ENCODE measurements at places on chromosomes 1 and 21.

GRCh38 chr1:31689854-31690253 is 14.0 kb downstream of the COL16A1 start:
- no peak for DNase-seq

GRCh38 chr1:89524369-89525168 is at the start of gene LRRC8B:
Gene LRRC8B (plus strand): TSS chr1:89524829. CDS start chr1:89582651, 57,822 bp downstream.
- peak; percentile 88 for DNase-seq

DNA sequence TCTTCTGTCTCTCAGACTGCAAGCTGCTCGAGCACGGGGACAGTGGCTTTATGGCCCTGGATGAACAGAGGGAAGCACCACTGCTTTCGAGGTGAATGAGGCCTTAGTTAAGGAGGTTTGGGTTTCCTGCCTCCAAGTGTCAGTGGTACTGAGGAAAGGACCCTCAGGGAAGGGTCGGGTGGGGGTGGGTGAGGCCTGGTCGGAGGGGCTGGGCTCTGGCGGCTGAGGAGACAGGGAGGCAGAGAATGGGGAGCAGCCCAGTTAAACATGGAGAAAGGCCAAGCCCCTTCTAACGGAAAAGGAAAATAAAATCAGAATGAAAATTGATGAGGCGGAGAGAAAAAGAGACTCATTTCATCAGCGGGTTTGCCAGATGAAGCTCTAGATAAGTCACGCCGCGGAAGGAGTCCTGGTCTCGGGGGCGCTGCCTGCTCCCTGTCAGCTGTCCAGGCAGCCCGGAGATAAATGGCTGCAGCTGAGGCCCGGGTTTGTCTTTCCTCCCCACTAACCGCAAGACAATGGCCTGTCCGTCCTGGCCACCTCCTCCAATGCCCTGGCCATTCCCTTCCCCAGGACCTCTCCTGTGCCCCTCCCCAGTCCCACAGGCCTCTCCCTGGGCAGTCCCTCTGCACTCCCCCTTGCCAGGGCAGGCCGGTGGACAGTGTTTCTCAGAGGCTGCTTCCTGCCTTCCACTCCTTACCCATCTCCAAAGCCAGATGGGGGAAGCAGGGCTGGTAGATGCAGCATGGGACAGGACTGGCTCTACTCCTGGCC is 55.2 kb downstream of the LRRN2 start:
- DNase-seq, result no peak

DNA sequence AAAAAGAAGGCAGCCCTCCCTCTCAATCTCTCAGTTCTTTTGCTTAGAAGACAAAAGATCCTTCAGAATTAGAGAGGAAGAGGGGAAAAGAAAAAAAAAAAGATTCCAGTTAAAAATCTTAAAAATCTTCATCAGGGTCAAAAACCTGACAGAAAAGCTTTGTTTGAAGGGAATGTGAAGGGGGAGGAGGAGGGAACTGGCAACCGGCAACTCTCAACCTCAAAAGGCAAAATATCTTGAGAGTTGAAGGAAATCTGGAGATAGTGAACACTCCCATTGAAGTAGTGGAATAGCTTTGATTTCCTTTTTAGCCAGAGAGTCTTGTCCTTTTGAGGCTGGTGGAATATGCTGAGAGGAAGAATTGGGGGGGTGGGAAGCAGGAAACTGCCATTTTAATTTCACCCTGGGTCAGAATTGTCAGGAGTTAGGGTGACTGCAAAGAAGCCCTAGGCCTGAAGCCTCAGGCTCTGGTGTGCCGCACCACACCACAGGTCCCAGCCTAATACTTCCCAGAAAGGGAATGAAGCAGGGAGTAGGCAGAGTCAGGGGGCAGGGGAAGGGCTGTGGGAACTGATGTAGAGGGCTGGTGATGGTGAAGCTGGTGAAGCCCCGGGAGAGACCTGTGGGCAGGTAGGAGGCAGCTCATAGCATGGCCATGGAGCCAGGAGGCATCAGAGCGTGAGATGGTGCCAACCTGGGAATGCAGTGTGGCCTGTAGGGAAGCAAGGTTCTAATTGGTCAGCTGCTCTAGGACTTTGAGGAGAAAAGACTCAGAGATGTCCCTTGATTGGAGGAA is 24.6 kb downstream of the KIRREL1 start:
- no peak for DNase-seq

DNA sequence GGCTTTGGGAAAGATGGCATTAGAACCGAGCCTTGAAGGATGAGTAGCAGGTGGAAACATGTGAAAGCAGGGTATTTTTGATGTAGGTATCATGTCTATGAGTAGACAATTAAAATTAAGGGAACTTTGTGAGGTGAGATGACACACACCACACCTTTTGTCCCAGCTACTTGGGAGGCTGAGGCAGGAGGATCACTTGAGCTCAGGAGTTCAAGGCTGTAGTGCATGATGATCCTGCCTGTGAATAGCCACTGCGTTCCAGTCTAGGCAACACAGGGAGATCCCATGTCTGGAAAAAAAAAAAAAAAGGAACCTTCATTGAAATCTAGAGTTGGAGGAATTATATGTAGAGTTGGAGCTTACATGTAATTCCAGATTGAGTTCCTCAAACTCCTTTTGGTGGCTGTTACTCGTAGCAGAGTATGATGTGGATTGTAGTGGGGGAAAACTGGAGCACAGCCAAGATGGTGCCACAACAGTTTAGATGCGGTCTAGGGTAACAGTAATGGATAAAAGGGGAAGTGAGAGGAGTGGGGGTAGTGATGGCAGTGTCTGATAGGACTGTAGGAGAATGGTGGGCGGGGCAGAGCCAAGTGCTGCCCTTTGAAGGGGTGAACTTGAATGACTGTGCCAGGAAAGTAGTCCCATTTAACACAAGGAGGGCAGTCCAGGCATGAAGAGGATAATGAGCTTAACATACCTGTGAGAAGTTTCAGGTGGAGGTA is 17.4 kb downstream of the AK4 start:
- no peak for DNase-seq

- DNase-seq, result no peak
These were observed 776 bp downstream of the KDM1A start for GRCh38 chr1:23019863-23020625.

GRCh38 chr1:156012051-156012817 is 8.5 kb downstream of the SSR2 start:
- DNase-seq, result no peak

GRCh38 chr1:10490286-10490970 is 15.7 kb downstream of the PEX14 start:
- no peak for DNase-seq

DNA sequence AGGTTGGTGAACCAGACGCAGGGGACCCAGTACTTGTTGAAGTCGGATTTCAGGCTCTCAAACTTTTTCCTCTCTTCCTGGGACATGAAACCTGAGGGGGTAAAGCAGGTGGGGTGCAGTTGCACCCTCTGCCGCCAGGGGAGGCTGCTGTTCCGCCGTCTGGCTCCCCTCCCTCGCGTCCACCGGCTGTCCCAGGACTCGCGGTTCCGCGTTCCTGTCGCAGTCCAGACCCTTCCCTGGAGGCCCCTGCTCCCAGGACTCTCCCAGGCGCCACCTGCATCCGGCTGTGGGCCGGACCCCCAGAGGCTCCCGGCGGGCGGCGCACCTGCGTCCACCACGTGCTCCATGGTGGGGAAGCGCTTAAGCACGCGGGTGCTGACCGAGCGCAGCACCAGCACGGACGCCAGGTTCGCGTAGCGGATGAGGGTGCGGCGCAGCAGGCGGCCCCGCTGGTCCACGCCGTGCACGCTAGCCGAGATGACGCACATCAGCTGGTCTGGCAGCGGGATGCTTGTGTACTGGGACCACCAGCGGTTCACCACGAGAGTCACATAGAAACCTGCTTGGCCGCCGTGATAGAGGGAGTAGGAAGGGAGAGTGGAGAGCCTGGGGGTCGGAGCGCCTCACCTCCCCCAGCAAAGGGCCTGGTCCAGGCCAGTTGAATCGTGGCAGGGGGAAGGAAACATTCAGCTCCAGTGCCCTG is 1.7 kb downstream of the BEST4 start:
- no peak for DNase-seq

GRCh38 chr1:119740896-119741780 is 27.6 kb downstream of the HMGCS2 start:
- DNase-seq, result no peak

- no peak for DNase-seq
These were observed 268.4 kb upstream of the NRIP1 start for GRCh38 chr21:15333136-15333710.

DNA sequence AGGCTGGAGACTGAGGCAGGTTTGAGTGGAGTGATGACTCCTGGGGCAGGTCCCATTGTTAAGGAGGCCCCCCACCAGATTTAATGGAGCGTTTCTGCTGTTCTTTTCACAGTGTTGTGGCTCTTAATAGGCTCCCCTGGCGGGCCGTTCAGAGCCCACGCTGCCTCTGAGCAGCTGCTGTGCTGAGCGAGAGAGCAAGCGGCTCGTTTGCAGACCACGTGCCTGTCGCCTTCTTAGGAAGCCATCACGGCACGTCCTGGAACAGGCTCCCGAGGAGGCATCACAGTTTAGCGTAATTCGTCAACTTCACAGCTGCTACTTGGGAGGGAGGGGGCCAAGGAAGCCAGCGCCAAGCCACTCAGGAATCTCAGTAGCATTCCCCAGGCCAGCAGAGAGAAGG is 70.5 kb upstream of the CTTNBP2NL start:
- DNase-seq, result no peak

DNA sequence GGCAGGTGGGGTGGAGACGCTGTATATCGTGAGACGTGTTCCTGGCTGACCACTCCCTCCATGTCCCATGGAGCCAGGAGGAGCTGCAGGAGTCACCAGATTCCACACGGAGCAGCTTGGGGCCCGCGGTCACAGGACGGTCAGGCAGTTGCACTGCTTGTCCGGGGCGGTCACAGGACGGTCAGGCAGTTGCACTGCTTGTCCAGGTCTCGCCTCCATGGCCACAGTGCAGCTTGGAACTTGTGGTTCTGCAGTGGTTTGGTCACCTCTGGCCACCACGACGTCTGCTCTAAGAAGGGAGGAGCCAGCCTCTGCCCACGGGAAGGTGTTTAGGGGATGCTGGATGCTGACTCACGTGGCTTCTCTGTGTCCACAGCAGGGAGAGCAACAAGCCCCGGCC is 33.0 kb downstream of the SLX9 start:
- DNase-seq, result no peak

- DNase-seq, result no peak
These were observed 230.2 kb downstream of the PRDM2 start for GRCh38 chr1:13930151-13930550.

GRCh38 chr1:233121947-233122559 is 171.6 kb downstream of the NTPCR start:
- no peak for DNase-seq

DNA sequence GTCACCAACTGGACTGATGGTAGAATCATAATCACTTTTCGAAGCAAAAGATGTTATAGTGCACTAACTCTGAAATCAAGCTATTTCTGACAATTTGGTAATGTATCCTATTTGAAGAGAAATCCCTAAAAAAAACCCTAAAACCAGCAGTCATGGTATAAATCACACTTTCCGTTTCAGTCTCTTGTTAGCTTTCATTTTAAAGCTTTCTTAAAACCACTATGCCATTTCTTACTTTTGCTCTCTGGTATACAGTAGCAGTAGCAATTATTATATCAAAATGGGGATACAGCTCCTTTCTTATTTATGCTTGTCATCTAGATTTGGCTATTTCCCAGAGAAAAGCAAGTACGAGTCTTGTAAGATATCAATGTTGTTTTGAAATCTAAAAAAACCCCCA is 323.3 kb downstream of the KCTD3 start:
- no peak for DNase-seq

DNA sequence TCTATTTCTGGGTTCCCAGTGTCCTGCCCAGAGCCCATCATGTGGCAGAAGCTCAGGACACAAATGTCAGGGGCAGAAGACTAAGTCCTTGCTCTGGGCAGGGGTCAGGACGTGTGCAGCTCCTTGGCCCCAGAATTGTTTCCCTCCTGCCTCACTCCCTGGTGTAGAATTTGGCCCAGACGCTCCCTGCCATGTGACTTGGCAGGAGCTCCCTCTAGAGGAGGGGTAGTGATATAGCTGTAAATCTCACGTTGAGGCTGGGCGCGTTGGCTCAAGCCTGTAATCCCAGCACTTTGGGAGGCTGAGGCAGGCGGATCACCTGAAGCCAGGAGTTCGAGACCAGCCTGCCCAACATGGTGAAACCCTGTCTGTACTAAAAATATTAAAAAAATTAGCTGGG is 91.2 kb downstream of the UBIAD1 start:
- no peak for DNase-seq

DNA sequence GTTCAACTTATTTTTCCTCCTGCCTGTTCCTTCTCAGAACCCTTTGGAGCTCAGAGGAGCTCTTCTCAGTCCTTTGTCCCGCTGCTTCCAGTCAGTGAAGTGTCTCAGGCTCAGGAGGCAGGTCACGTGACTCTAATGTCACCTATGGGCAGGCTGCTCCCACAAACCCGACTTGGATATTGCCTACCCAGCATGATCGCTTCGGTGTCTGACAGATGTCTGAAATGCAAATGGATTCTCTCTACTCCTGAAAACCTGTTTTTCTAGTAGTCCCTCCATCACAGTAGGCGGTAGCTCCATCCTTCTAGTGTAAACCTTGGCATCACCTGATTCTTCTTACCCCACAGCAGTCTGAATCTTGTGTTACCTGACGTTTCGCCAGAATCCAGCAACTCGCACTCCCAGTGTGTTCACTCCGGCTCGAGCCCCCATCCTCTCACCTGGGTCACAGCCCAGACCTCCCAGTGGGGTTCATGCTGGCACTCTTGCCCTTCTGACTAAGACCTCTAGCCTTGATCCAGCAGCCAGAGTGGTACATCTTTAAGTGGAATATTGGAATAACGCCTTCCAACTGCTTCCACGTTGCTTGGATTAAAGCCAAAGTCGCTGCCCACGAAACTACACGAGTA is 5.4 kb downstream of the PADI6 start:
- no peak for DNase-seq

GRCh38 chr1:245503548-245503947 is 348.8 kb downstream of the KIF26B start:
- no peak for DNase-seq

DNA sequence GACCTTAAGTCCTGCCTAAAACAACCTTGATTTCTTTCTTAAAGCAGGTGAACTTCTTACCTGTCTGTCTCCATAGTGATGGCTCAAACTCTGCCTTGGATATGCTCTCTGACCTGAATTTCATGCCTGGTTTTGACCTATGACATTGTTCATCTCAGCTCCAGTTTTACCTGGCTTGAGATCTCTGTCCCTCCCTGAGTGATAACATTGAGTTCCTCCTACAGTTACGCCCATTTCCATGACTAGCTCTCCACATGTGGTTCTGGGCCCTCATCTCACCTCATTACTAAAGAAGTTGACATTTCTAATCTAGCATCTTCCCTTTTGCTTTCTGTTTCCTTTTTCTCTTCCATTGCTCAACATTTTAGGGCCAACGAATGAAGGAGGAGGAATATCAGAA is 233.1 kb downstream of the HHIPL2 start:
- DNase-seq, result no peak

DNA sequence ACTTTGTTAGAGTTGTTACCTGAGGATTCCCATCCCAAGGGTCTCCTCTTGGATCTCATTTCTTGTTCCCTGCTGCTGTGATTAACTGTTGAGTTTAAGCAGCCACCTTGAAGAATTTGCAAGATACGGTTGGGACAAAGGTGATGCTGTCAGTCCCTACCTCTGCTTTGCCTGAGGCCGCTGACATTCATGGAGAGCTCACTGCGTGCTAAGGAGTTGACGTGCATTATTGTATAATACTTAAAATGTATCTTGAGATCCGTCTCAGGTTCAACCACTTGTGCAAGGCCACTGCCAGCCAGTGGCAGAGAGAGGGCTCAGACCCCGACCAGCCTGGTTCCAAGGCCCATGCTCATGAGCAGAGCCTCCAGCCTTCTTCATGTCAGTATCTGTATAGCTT is 14.2 kb downstream of the DOP1B start:
- DNase-seq, result no peak

- DNase-seq, result no peak
These were observed 58.7 kb downstream of the IGSF21 start for GRCh38 chr1:18166341-18166740.

All from C1 segment of cervical spinal cord (tissue), 14 donors.